ENCODE measurements at places on chromosomes 4 and X.

DNA sequence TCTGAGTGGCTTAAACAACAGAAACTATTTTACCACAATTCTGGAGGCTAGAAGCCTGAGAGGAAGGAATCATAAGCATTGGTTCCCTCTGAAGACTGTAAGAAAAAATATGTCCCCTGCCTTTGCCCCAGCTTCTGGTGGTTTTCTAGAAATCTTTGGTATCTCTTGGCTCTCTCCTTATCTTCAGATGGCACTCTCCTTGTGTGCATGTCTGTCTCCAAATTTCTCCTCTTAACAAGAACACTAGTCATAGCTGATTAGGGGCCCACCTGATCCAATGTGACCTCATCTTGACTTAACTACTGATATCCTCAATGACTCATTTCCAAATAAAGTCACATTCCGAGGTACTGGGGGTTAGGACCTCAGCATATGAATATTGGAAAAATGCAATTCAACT lies 635.0 kb upstream of the NR3C2 start:
- no peak for DNase-seq

DNA sequence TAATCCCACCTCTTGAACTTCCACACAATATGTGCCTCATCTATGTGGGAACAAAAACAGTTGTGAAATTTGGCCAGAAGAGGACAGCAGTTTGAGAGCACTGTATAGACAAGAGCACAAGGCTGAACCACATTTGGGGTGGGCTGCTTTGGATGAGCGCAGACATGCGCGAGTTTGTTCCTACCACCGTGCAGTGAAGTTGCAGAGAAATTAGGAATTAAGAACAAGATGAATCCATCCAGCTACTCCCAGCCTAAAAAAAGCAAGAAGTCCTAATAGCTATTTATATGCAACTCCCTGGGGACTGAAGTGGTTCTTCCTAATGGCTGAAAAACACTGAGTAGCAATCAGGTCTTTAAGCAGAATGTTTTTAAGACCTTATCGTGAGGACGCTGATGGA lies 1.0 kb downstream of the GAB3 start:
- DNase-seq: no peak

GRCh38 chrX:110415440-110416170 lies 57.0 kb downstream of the RTL9 start:
- DNase-seq: no peak

- no peak for DNase-seq
Measured at GRCh38 chr4:5398056-5398455, 310.3 kb downstream of the EVC2 start.

Data from stimulated activated CD4-positive, alpha-beta T cell treated with anti-CD3 and anti-CD28 coated beads, TNF-alpha, amount 100 ng/mL, for 4 hours (primary cell).